ENCODE measurements at places on chromosomes 6 and 20. TPM values are rescaled to one million over a fixed set of nuclear protein-coding genes. Genes with fewer than 3 reads are reported as not detected.

DNA sequence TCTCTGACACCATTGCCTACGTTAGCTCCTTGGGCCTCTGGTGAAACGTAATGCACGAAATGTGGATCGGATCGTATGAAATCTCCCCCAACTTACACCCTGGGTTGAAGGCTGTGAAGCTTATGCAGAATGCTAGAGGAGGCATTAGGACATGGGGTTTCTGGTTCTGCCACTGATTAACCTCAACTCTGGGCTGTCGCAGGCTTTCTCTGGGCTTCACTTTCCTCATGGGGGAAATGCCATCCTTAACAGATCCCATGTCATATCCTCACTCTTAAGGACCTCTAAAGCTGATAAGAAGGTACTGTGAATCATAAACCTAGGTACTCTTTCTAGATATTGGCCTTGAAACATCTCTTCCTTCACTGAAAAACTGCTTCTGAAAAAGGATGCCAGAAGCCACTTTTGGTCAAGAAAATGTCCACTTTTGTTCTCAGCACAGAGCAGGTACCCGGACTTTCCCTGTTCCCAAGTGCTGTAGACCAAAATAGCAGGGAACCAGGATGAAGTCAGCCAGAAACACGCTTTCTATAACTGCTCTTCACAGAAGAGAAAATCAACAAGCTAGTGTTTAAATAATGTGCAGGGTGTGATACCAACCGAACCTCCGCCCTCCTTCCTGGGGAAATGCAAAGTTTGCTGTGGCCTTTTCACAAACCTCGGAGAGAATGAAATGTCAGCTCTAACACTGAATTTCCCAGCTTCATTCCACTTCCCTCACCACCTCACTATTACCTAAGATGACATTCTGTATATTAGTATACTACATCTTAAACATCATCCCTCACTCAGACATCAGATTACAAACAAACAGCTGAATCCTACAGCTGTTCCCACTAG lies 118.9 kb downstream of the BACH2 start:
- no peak for DNase-seq

DNA sequence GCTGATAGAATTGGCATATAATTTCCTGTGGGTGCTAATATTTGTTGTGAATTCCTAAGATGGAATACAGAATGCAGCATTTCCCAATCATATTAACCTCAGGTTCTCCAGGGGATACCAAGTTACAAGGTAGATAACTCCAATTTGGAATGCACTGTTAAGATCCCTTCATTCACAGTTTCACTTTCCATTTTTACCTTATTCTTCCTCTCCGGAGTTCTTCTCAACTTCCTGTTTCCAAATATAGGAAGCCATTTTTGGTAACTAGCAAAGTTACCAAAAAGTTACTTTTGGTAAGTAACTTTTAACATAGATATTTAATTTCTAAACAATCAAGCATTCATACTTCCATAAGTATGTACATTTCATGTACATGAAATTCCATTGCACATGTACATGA lies 63.5 kb upstream of the PHACTR2 start:
- no peak for DNase-seq

DNA sequence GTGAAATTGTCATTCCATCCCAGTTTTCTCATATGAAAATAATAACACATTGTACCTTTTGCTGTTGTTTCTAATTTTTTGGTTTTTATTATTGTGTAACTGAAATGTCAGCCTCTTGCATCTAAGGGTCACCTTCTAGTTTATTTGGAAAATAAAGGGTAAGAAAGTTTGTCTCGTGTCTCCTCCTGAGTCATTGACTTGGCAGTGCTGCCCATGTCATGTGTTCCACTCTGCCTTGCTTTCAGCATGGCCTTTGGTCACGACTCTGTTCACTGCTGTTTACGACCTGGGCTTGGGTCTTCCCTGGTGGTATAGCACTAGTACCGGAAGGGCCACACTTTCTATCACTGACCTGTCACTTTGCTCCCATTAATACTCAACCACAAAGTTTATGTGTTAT lies 171.4 kb upstream of the RSPO3 start:
- no peak for DNase-seq

GRCh38 chr6:162736961-162737360 lies 9.2 kb downstream of the PACRG start:
- no peak for DNase-seq

DNA sequence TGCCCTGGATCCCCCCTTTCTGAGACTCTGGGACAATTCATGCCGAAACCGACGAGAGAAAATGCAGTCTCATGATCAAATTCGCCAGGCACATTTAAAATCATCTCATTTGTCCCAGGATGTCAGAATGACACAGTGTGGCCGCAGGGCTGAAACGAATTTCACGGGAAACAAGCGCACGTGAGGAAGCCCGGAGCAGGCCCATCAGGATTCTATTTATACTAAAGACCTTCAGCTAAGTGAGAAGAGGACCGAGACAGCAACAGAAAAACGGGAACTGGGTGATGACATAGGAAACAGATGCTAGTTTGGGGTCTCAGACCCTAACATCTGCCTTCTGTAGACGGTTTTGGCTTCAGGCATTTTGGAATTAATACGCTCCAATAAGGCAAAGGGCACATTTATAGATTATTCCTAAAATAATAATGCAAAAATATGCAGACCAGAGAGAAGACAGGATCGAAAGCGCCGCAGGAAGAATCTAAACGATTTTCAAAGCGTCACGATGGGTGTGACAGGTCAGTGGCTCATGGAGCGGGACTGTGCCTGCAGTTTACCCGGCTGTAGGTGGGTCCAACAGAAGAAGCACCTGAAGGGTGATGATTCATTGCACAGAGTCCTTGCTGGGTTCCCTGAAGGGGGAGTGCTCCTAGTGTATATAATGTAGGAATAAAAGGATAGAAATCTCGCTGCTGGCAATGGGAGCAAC lies 80.8 kb upstream of the MPC1 start:
- peak; percentile 32 for DNase-seq

DNA sequence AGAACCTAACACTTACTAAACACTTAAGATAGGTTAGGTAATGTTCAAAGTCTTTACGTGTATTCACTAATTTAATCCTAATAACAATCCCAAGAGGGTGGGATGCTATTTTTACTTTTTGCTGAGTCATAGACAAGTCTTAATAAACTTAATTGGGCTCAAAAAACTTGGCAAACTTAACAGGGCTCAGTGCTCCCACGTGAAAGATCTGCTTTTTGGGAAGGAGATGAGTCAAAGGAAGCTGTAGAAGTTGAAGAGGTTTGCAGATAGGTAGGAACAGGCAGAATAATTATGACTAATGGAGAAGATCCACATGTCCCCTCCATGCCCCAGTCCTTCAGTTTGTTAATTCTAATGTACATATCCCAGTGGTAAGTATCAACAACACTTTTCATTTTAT lies 44.5 kb upstream of the STMND1 start:
- DNase-seq, result no peak

DNA sequence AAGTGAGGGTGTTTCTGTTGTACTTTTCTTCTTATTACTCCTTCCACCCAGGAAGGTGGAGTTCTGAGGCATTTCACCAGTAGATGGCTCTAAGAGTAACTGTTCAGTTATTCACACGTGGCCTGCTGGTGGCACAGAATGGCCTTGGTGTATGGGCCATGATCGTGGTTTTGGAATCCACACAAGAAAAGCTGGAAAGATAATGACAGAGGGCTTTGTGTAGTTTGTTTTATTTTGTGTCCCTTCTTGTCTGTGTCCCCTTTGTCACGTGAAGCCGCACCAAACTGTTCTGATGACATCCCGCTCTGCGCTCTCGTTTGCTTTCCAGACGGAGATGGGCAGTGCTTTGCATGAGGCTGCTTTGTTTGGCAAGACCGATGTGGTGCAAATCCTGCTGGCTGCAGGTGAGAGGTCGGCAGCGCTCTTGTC lies 93.4 kb downstream of the ANKS1A start:
- DNase-seq, result no peak

DNA sequence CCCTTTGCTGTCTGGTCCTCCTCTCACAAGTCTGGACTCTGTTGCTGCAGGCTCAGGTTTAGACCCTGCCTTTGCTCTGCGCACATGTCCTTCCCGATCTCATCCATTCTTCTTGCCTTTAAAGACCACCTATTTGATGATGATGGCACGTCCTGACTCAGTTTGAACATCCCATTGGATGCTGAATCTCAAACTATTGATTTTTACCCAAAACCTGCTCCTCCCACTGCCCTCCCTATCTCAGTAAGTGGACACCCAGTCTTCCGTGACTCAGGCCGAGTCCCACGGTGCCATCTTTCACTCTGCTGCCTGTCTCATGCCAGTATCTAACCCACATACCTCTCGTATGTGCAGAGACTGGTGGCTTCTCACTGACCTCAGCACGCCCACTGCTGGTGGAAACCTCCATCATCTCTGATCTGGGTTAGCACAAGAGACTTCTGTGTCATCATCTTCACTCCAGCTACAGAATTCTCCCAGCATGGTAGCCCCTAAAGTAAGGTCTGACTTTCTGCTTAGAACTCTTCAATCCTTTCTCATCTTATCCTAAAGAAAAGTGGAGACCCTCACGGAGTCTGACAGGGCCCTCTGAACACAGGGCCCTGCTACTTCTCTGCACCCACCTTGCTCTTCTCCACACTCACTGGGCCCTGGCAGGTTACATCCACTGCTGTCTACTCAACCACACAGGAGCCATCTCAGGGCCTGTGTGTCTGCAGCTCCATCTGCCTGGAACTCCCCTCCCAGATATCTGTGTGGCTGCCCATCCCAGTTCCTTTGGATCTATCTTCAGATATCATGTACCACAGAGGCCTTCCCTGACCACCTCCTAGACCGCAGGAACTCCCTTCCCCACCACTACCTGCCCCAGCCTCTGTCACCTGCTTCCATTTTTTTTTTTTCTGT lies 387.1 kb upstream of the AGPAT4 start:
- no peak for DNase-seq

GRCh38 chr6:18763086-18763485 lies 375.9 kb downstream of the RNF144B start:
- DNase-seq, result no peak

GRCh38 chr6:170381562-170381961 lies 75.0 kb downstream of the FAM120B start:
- no peak for DNase-seq

SLC12A5 gene
- 1.3 TPM for polyA plus RNA-seq

SIM1 gene
- 7.8 TPM for polyA plus RNA-seq

TMEM74B gene
- 4.9 TPM for polyA plus RNA-seq

LINC00237 gene
- not detected for polyA plus RNA-seq

Data from hindlimb muscle (tissue), 1 donor.